Mesothelial cell of epicardium (in vitro differentiated cells): ENCODE measurements at places on chromosomes 16 and 17.
A peak's percentile ranks its signal among the peaks of the same experiment; 100 is the strongest.

- DNase-seq: no peak
Observed at GRCh38 chr17:58312829-58313228, 15.8 kb downstream of the TSPOAP1 start.

GRCh38 chr17:29124925-29125273, 55.3 kb downstream of the MYO18A start:
- DNase-seq: no peak

- DNase-seq: no peak
Observed at GRCh38 chr17:74123866-74124444, 79.5 kb upstream of the RPL38 start.

DNA sequence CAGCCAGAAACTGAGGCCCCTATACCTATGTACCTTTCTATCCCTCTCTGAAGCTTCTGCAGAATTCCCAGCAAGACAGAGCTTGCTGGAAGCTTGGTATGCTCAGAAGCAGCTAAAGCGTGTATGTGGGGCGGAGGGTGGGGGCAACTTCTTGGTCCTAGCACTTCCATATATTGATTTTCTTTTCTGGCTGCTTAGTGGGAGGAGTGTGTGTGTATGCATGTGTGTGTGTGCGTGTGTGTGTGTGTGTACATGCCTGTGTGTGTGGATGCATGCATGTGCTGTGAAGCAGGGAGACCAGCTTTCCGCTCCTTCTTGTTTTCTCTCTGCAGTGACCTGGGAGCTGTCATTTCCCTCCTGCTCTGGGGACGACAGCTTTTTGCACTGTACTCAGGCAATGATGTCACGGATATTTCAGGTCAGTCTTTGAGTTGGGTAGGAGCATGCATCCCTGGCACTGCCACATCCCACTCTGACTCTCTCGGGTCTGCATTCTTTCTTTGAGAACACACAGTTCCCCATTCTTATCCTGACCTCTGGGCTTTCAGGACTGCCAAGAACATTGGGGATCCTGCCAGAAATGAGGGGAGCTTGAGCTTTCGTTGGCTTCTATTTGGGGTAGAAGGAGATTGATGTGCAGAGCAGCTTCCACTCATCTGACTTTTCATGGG, 10.7 kb downstream of the HPR start:
- DNase-seq: no peak

GRCh38 chr16:13909872-13910303, 10.1 kb upstream of the ERCC4 start:
- no peak for DNase-seq

GRCh38 chr17:44069974-44070454, 521 bp upstream of the G6PC3 start:
- no peak for DNase-seq

DNA sequence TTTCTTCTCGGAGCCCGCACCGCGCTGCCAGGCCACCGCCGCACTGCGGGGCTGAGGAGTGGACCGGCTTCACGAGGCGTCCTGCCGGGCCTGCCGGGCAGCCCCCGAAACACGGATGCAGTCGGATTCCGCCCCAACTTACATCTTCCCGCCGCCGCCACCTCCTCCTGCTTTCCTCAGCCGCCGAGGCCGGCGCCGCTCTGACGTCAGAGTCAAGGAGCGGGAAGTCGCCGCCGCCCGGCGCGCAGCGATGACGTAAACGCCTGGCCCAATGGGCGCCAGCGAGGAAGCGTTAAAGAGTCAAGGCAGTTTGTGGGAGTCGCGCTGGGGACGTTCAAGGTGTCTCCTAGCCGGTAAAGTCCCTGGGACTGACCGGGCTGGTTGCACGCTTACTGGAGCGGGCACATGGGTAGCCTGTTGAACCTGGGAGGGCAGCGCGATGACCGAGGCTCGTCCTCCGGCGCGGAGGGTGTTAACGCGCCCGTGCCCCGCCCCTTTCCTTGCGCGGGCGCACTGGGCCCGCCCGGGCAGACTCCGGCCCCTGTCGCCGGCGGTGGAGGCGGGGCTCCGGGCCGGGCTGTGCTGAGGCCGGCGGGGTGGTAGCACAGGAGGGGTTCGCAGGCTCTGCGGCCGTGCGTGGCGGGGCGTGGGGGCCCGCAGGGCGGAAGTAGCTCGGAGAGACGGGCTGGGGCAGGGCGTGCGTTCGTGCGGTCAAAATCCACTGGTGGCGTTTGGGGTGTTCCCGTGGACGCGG, at the start of gene RNPS1:
TSS of gene RNPS1 (minus strand) at position 214 of the 754 bp plus-strand sequence. CDS start 3,483 bp downstream, outside the sequence.
- peak; percentile 98 for DNase-seq

GRCh38 chr16:14341324-14342225, 270.5 kb downstream of the MRTFB start:
- no peak for DNase-seq

DNA sequence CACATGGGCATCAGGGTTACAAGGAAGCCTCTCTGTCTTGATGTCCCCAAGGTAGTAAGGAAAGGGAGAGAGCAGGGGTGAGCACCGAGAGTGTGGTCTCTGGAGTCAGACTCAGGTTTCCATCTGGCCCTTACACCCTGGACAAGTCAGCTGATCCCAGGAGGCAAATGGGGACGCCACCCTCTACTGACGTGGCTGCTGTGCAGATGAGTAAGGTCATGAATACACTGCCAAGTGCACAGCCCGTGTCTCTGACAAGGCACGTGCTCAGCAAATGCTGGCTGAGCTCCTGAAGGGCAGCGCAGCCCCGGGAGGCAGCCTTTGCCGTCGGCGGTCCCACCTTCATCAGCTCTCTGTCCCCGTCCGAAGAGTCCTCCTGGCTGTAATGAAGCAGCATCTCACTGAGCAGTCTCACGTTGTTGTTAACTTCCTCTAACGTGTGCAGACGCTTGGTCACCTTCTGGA, 19.4 kb downstream of the GGA3 start:
- no peak for DNase-seq

DNA sequence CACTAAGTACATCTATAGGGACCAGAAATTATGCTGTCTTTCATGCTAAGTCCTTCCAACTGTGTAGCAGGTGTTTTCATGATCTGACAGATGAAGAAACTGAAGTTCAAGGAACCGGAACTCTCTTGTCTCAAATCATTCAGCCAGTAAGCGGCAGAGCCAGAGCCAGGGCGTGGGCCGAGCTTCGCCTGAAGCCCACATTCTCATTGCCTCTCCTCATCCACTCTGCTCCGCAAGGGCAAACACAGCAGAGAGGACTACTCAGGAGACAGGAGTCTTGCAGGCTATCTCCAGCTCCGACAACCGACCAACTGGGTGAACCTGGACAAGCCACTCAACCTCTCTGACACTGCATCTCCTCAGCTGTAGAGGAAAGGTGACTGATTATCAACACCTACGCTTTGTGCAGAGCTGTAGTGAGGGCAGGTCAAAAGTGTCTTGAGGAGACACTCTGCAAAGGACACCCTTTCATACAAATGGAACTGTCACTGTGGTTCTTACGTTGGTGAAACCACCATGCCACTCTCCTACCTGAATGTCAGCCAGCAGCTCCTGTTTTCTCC, 72.9 kb downstream of the CYTH1 start:
- DNase-seq: no peak

DNA sequence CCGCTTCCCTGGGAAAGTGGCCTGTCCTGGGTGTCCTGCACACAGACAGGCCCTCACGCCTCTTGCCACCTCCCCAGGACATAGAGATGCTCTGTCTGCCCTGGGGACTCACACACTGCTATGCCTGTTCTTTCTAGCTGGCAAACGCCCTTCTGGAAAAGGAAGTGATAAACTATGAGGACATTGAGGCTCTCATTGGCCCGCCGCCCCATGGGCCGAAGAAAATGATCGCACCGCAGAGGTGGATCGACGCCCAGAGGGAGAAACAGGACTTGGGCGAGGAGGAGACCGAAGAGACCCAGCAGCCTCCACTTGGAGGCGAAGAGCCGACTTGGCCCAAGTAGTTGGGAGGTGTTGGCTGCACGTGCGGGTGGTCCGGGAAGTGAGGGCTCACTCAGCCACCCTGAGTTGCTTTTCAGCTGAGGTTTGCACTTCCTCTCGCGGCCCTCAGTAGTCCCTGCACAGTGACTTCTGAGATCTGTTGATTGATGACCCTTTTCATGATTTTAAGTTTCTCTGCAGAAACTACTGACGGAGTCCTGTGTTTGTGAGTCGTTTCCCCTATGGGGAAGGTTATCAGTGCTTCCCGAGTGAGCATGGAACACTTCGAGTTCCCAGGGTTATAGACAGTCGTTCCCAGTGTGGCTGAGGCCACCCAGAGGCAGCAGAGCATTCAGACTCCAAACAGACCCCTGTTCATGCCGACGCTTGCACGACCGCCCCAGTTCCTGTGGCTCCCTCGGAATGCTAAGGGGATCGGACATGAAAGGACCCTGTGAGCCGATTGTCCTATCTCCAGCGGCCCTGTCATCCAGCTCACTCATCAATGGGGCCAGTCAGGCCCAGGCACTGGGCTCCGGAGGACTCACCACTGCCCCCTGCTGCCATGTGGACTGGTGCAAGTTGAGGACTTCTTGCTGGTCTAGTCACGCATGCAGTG, 3.5 kb upstream of the RPL13 start:
- peak; percentile 78 for DNase-seq

DNA sequence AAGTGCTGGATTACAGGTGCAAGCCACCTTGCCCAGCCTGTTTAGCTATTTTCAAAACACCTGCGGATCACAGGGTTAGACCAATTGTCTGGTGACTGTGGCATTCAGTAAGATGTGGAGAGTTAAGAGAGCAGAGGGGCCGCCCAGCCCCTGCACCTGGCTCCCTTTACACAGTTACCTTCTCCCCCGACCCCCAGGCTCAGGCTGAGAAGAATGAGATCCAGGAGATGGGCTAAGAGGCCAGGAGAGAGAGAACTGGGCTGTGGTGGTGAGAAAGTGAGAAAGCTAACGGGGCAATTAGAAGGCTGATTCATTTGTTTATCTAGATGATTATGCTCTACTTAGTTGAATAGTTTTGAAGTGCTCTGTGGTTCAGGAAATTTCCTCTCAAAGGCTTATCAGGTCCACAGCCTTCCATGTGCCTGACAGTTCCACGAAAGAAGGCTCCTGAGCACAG, 67.8 kb upstream of the AXIN2 start:
- DNase-seq: no peak

GRCh38 chr16:86772671-86773353, 194.5 kb downstream of the FOXL1 start:
- no peak for DNase-seq

DNA sequence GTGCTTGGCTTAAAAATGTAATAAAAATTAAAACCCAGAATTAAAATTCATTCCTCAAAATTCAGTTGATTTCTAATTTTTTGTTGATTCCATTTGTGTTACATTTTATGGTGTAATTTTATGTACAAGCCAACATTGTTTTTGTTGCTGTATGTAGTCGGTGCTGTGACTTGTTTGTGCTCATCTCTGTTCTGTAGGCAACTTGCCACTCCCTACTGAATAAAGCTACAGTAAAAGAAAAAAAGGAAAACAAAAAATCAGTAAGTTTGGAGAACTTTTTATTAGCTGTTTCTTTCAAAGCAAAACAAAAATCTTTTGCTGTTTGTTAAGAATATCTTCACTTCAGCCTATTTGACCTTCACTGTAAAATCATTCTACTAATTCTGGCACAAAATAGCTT, 44.3 kb downstream of the OMG start:
- no peak for DNase-seq

DNA sequence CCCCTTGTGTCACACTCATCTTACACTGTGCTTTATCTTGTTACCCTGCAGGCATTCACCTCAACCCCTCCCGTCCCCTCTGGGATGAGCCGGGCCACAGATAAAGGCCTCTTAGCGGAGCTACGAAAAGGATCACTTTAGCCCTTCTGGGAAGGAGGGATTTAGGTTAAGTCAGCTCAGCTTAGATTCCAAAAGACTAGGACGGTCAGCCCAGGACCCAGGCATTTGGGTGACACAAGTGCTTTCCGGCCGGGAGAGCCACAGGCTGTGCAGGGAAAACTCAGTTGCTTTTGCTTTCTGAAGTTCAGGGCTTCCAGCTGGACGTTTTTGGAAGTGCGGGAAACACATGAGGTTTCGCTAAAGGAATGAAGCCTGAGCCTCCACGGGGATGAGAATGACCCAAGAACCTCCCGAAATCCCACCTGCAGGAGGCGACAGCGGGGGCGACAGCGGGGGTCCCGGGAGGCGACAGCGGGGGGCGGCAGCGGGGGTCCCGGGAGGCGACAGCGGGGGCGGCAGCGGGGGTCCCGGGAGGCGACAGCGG, 11.6 kb upstream of the METRNL start:
- DNase-seq: peak; percentile 4

DNA sequence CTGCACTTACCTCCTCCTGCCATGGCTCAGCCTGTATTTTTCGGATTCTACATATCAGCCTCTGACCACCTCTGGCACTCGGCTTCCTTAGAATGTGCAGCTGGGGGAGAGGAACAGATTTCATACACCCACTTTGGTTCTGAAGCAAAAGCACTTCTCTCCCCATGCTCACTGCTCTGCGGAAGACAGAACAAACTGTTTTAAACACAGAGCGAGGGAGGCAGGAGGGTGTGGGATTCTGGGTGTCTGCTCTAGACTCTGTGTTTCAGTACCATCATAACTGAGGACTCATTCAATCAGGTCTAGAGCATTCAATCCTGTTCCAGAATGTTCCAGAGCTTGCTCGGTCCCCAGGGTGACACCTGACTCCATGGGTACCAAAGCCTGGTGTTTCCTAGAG, 239.1 kb downstream of the GRIN2A start:
- no peak for DNase-seq

GRCh38 chr17:39236450-39236927, 10.7 kb upstream of the STAC2 start:
- DNase-seq: no peak

DNA sequence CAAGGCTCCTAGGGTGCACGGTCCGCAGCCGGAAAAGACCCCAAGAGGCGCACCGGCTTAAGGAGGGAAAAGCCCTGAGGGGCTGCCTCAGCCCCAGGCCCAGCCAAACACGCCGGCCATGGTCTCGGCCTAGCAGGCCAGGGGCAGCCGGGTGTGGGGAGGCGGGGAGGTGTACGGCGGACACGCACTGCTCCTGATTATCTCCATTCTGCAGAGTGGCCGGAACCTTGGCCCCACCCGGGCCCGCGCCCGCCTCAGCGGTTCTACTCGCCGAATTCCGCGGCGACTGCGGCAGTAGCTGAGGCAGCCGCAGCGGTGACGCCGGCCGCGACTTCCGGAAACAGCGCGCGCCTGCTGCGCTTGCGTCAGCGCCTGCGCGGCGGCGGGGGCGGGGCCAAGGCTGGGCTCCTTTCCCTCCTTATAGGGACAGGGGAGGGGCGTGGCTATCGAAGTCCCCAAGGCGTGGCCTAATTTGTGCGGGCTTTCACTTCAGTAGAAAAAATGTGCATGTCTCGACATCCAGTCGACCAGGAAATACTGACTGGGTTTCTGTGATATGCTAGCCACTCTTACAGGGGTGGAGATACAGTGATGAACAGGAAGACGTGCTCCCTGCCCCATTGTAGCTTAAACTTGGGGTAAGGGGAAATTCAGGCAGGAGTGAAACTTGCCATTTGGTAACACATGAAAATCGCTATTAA, at the start of gene PARN:
TSS of gene PARN (minus strand) at position 342 of the 701 bp plus-strand sequence. CDS start at position 207, 135 bp downstream.
- peak; percentile 99 for DNase-seq

GRCh38 chr17:50470426-50470825, 1.7 kb upstream of the CHAD start:
- DNase-seq: no peak

DNA sequence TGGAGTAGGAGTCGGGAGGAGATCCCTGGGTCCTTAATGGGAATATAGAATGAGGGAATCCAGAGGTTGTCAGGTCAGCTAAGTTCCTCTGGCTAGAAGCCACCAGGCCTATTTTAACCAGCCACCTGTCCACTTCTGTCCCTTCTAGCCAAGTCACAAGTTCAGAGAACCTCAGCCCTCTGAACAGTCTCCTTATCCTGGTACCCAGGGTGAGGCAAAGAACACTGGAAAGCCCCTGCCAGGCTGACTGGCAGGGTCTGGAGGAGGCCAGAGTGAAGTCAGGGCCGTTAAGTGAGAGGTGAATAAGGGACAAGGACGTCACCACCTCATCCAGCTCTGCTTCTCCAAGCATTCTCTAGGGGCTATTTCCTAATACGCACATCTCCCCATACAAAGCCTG, 2.7 kb downstream of the CTDNEP1 start:
- DNase-seq: no peak
